ENCODE measurements at places on chromosomes 13 and 19. TPM values are rescaled to one million over a fixed set of nuclear protein-coding genes. Genes with fewer than 3 reads are reported as not detected.

DNA sequence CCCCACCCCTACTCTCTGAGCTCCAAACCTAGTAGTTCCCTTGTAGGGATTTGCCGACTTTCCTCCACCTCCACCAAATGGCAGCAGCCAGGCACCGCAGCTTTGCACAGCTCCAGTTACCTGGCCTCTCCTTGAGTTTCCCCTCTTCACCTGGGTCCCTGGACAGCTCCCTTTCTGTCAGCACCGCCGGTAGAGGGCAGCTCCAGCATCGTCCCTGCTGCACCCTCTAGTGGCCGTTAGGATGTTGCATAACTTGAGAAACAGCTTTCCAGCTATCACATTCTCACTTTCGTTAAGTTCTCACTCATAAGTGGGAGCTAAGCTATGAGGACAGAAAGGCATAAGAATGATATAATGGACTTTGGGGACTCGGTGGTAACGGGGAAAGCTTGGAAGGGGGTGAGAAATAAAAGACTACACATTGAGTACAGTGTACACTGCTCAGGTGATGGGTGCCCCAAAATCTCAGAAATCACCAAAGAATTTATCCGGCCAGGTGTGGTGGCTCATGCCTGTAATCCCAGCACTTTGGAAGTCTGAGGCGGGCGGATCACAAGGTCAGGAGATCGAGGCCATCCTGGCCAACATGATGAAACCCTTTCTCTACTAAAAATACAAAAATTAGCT, 60.4 kb upstream of the OLFM4 start:
- H3K4me1 ChIP-seq, result no peaks in the 10 kb centered on the region
- DNase-seq, result peak; percentile 80
- H3K4me3 ChIP-seq, result no peak overlapping the region
- H3K36me3 ChIP-seq, result no peaks in the 10 kb centered on the region

DNA sequence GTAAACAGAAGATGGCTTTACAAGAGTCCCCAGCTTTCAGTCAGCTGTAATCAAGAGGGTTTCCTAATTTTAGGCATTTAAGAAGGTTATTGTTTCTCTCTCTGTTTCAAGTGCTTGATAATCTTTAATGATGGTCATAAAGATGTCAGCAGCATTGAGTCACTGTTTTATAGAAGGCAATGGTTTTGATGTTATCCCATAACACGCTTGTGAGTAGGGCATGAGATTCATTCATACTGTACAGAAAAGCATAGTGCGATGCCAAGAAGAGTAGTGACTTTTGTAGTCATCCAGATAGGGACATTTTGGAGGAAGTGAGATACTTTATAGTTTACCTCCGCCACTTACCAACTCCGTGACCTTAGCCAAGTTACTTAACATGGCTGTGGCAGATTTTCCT, 364.2 kb upstream of the SLC10A2 start:
- H3K27ac ChIP-seq, result no peak overlapping the region
- H3K4me1 ChIP-seq, result no peaks in the 10 kb centered on the region
- no peaks in the 10 kb centered on the region for H3K36me3 ChIP-seq
- no peaks in the 10 kb centered on the region for H3K27me3 ChIP-seq
- H3K4me3 ChIP-seq, result no peak overlapping the region

The HCN2 gene
- 0.34 TPM for total RNA-seq

The CTXN1 gene
- total RNA-seq, result 114 TPM

All from progenitor cell of endocrine pancreas (in vitro differentiated cells).